Frontal cortex (tissue), 4 donors: ENCODE measurements at places on chromosomes 1 and 21. TPM values are rescaled to one million over a fixed set of nuclear protein-coding genes. Genes with fewer than 3 reads are reported as not detected.

DNA sequence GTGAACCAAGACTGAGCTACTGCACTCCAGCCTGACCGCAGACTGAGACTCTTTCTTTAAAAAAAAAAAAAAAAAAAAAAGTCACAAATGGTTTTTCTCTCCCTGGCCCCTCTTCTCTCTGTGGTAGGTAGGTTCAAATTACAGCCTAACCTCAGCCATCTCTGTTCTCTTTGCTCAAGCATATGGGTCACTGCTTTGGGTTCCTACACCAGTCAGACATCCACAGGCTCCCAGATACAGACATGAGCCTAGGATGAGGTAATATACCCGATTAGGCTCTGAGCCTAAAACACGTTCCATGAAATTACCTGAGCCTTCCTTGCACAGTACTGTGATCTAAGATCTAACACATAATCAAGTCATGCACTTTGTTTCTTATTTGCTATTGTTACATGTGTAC, 90.5 kb upstream of the JAK1 start:
- DNase-seq = no peak

Gene PDC
- not detected for total RNA-seq

- no peak for DNase-seq
Measured at GRCh38 chr1:221878134-221878533, 136.2 kb upstream of the DUSP10 start.

GRCh38 chr1:119132179-119132578, 8.3 kb downstream of the WARS2 start:
- no peak for DNase-seq

DNA sequence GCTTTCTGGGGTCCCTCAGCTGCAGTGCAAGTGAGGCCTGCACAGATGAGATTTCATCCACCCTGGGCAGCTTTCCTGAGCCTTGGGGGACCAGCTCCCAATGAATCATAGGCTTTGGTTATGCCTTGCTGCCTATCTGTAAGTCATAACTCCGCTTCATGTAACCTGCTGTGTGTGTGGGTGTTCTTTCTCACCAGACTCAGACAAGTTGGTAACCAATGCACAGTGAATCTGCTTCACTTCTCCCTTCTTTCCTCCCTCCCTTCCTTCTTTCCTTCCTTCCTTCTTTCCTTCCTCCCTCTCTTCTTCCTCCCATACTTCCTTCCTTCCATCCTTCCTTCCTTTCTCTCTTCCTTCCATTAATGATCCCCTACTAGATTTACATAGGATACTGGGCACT, 34.4 kb upstream of the PSMB2 start:
- DNase-seq = no peak

DNA sequence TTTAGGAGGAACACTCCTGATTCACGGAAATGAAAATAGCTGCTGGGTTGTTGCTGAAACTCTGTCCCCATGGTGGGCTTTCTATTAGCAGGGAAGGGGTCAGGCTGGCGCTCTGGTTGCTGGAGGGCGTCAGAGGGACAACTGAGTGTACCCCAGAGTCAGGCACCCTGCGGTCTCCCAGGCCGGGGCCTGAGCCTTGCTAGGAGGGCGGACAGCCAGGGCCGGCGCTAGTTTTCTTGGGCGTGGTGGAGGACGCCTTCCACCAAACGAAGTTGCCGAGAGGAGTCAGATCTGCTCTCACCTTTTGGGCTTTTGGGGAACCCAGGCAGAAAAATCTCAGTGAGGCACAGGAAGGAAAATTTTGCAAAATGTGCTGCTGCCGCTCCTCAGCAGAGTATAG, 54.8 kb downstream of the NGF start:
- DNase-seq = no peak

- no peak for DNase-seq
Measured at GRCh38 chr1:23619299-23620188, 60.2 kb upstream of the ID3 start.

Gene KIF2C
- total RNA-seq = 2.9 TPM

Gene DCST1
- total RNA-seq = not detected

DNA sequence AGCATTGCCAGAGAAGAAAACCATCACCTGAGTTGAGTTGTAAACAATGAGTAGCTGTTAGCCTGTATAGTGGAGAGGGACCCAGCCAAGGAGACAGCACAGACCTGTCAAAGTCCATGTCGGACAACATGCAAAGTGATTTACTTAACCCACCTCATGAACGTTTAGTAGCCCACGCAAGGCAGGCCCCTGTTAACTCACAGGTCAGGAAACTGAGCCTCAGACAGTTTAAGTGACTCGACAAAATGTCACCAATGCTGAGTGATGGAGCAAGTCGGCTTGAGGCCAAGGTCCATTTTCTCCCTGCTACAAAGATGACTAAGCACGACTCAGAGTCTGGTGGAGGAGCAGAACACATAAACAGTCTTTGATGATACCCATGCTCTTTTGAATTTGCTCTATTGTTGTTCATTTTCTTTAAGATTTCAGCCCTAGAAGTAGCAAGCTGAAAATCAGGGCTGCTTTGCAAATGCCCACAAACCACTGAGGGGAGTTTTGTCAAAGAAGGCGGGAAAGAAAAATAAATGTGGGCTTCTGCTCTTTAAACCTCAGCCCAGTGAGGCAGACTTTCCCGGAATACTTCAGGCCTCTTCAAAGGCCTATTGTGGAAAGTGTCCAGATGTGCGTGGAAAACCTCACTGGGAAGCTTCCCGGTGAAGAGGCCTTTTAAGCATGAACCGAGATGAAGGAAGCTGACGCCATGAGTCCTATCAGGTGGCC, 83.8 kb upstream of the HOOK1 start:
- peak; percentile 43 for DNase-seq

Gene SLC22A15
- total RNA-seq = 11.4 TPM

DNA sequence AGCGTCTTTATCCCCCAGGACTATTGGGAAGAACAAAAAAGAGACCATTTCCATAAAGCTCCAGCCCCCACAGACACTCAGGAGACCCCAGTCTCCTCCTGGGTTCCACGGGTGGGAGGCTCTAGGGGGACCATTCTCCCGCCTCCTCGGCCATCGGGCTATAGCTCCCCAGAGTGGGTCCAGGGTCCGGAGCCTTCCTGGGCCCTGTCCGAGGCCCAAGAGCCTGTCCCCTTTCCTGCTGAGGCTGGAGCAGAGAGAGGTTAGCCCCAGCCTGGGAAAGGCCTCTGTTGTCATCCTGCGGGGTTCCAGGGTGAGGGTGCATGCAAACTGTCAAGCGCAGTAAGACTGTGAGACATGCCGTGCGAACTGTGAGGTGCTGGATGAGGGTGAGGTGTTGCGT, 166.3 kb downstream of the CAMTA1 start:
- no peak for DNase-seq

Gene FCRLB
- 1.2 TPM for total RNA-seq

GRCh38 chr21:26374817-26375216, 198.3 kb downstream of the CYYR1 start:
- DNase-seq = no peak

DNA sequence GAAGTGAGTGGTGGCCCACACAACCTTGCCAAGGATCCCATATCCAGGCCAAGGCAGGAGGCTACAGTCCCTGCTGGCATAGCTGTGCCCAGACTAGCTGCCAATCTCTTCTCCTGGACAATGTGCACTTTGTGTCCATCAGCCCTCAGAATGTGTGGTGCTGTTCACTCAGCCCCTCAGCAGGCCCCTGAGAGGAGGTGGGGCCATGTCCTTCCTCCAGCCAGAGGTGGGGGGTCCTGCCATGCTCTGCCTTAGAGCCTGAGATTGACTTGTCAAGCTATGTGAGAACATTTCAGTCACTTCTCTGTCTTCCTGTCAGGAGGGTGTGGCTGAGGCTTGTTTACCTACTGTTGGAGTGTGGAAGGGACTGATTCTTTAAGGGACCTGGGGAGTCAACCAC, 1.4 kb downstream of the NCF2 start:
- no peak for DNase-seq

GRCh38 chr1:12397462-12398450, 167.9 kb downstream of the VPS13D start:
- no peak for DNase-seq

- no peak for DNase-seq
Measured at GRCh38 chr21:29351691-29352090, 53.0 kb downstream of the BACH1 start.
